ENCODE measurements at places on chromosomes 1 and 21.

- H3K27me3 ChIP-seq = no peaks in the 10 kb centered on the region
- H3K4me1 ChIP-seq = peaks cover 8% of the 10 kb centered on the region
- H3K36me3 ChIP-seq = peaks cover 31% of the 10 kb centered on the region
- no peak overlapping the region for H3K4me3 ChIP-seq
These were observed 80.7 kb downstream of the SKI start for GRCh38 chr1:2308844-2309243.

- H3K36me3 ChIP-seq = no peaks in the 10 kb centered on the region
- H3K4me1 ChIP-seq = no peaks in the 10 kb centered on the region
- no peak overlapping the region for H3K4me3 ChIP-seq
- no peak overlapping the region for H3K27ac ChIP-seq
- no peak for DNase-seq
These were observed 22.4 kb upstream of the SRRM1 start for GRCh38 chr1:24620678-24621077.

GRCh38 chr1:58778385-58779000, 5.4 kb downstream of the JUN start:
- no peaks in the 10 kb centered on the region for H3K36me3 ChIP-seq
- DNase-seq = no peak
- H3K4me3 ChIP-seq = no peak overlapping the region
- H3K27me3 ChIP-seq = peaks cover 8% of the 10 kb centered on the region
- H3K27ac ChIP-seq = no peak overlapping the region

GRCh38 chr1:235767795-235768194, 98.9 kb downstream of the LYST start:
- H3K36me3 ChIP-seq = no peaks in the 10 kb centered on the region
- no peak overlapping the region for H3K27ac ChIP-seq
- no peak overlapping the region for H3K4me3 ChIP-seq

DNA sequence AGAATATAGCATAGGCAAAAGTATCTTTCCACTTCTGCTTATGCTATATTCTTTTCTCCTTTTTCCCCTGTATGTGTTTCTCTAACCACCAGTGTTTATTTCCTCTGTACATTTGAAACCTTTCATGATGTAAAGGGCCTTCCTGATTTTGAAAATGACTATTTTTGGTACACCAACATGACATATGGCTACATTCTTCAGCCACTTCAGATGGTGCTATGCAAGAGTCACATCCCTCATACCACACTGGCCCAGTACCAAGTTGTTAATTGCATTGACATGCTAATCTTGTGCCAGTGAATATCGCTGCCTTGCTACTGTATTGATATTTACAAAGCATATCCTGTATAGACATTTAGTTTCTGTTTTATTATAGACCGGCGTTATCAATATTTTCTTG, 408.7 kb downstream of the NCAM2 start:
- no peaks in the 10 kb centered on the region for H3K4me1 ChIP-seq
- no peak overlapping the region for H3K27ac ChIP-seq
- H3K27me3 ChIP-seq = no peaks in the 10 kb centered on the region
- no peaks in the 10 kb centered on the region for H3K36me3 ChIP-seq
- DNase-seq = no peak
- no peak overlapping the region for H3K4me3 ChIP-seq

Measured in endodermal cell (in vitro differentiated cells).